Amniotic epithelial cell (primary cell): ENCODE measurements at places on chromosomes 11 and 22.
A peak's percentile ranks its signal among the peaks of the same experiment; 100 is the strongest.

GRCh38 chr11:118536726-118537125, 5.7 kb downstream of the TMEM25 start:
- peak; percentile 61 for DNase-seq

DNA sequence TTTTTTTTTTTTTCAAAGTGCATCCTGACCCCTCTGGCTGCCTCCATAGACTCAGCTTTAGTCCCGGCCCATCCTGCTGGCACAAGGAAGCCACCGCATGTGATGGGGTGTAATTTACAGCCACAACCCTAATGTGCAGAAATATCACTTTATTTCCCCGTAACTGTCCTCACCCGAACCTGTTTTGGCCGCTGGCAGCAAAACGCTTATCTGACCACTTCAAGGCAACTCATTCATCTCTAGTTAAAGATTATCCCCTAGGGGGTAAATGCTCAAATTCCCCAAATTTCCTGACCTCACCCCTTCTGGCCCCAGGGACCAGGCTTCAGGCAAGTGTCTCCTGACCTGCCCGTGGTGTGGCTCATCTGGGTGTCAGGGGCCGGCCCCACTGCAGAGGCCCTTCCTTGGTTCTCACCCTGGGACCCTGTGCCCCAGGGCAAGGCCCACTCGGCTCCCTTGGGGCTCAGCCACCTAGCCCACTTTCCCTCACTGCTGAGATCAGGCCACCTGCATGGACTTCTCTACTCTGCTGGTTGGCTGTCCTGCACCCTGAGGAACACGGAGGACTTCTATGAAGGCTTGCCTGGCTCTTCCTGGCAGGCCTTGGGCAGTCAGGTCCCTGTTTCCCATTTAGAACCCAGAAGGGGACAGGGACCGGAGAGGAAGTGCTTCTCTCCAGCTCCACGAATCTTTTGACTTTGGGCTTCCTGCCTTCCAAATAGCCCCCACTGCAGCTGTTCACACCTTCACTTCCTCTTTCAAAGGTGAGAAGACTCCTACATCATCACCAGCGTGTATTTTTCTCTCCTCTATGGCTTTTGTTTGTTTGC, 53.3 kb downstream of the WNT11 start:
- no peak for DNase-seq

DNA sequence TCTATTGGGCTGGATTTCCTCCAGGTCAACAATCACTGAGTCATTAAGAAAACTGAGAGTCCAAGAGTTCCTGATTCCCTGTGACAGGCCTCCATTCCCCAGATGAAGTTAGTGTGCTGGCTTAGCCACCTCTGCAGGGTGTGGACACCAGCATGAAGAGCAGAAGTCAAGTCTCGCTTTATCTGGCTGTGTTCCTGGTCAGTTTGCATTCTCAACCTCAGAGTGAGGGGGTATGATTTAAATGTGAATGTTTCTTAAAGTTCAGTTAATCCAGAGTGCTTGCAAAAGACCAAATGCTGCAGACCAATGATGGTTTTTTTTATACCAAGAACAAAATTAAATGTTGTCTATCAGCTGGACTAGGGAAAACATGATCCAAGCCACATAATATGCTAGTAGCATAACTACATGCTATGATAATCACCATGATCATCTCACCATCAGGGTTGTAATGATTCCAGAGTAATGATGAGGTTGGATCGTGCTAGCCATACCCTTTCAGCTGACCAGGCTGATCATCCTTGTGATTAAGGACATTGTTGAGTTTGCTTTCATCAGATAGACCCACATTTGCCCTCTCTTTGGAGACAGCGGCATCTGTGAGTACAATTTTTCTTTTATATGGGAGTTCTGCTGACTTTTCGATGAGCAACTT, 145.8 kb upstream of the ARHGAP20 start:
- peak; percentile 98 for DNase-seq

DNA sequence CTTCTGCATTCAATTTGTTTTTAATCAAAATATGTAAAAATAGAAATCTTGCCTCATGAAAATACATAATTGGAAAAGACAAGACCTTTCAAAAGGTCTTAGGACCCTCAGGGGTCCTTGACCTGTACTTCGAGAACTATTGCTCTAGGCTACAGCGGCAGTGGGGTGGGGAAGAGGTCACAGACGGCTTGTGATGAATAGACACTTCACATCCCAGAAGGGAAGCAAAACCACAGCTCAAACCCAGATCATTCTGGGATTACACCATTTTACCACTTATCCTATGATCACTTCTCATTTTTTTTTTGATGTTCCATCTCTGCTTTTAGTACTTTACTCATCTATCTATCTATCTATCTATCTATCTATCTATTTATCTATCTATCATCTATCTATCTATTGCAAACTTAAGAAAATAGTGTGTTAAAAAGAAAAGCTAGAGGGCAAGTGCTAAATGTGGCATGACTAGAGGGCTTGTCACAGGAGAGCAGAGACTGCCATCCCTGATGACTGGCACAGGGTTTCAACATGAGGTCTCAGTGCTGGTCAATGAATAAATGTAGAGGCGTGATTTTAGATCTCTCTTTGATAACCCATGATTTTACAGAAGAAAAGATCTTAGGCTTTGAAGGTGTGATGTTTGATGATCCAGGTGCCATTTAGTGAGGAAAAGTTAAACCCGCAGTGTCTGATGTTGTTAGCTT, 37.1 kb downstream of the RNF141 start:
- no peak for DNase-seq
